RPMI7951 (cell line): ENCODE measurements at places on chromosomes 11 and 22.

DNA sequence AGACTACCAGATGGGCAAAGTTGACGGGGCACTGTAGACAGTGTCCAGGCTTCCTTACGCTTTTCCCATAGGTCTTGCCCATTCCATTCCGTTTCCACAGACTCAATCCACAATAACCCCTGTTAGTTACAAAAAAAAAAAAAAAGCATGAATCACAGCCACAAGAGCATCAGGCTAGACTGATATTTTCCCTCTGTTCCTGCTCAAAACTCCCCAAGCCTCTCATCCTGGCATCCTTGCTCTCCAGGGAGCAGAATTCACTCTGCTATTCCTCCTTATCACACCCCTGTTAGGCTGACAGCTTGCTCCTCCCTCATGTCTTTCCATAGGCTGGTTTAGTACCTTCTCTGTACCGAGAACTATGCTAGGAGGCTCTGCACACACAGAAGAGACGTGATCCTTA, 42.2 kb downstream of the TMEM123 start:
- peak; percentile 10 for DNase-seq

- no peak for DNase-seq
Observed at GRCh38 chr22:19124377-19124776, 2.2 kb upstream of the DGCR2 start.

GRCh38 chr11:46898396-46899095, 19.8 kb downstream of the LRP4 start:
- no peak for DNase-seq

DNA sequence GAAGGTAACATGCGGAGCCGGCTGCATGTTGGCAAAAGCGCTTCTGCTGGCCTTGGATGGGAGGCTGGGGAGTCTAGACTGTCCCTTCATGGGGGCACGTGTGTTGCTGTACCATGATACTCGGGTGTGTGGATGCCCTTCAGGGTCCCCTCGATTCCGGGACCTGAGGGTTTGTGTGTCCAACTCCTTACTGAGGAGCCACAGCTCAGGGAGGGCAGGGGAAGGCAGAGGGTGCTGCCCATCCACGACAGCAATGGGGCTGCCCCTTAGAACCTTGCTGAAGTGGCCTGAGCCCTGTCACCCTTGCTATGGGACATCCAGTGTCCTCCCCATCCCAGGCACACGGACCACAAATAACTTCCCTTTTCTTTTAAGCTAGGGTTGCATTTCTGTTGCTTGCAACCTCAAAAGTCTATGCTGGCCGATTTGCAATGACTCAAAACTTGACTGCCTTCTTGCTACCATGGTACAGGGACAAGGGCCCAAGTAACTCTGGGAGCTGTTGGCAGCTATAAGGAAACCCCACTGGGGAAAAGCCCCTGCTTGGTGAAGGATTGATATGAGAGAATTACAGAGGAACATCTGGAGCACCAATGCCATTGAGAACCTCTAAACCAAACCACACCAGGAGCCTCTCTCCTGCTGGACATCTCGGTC, 43.8 kb downstream of the RTL6 start:
- no peak for DNase-seq

DNA sequence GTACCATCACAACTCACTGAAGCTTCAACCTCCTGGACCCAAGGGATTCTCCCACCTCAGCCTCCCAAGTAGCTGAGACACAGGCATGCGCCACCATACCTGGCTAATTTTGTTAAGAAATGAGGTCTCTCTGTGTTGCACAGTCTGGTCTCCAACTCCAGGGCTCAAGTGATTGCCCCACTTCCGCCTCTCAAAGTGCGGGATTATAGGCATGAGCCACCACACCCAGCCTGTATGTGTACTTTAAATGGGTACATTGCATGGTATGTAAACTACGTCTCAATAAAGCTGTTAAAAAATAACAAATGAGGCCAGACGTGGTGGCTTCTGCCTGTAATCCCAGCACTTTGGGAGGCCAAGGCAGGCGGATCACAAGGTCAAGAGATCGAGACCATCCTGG, 36.2 kb upstream of the DDX6 start:
- DNase-seq, result no peak

DNA sequence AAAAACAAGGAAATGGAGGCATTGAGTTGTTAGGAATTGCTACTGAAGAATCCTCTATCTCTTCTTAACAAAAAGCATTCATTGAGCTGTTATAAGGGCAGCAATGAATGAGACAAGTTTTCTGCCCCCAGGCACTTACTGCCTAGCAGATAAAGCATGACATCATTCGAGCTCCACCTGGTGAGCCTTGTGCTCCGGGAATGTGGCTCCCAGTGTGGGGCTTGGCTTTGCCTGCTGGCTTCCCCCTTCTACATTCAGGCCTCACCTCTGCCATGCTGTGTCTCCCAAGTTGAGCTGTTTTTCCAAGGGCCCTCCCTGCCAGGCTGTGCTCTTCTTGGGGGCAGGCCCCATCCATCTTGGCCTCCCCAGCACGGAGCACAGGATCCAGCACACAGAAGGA, 56.9 kb upstream of the EIF3D start:
- DNase-seq, result peak; percentile 68

GRCh38 chr11:17528906-17529843, 15.0 kb downstream of the USH1C start:
- DNase-seq, result peak; percentile 9

DNA sequence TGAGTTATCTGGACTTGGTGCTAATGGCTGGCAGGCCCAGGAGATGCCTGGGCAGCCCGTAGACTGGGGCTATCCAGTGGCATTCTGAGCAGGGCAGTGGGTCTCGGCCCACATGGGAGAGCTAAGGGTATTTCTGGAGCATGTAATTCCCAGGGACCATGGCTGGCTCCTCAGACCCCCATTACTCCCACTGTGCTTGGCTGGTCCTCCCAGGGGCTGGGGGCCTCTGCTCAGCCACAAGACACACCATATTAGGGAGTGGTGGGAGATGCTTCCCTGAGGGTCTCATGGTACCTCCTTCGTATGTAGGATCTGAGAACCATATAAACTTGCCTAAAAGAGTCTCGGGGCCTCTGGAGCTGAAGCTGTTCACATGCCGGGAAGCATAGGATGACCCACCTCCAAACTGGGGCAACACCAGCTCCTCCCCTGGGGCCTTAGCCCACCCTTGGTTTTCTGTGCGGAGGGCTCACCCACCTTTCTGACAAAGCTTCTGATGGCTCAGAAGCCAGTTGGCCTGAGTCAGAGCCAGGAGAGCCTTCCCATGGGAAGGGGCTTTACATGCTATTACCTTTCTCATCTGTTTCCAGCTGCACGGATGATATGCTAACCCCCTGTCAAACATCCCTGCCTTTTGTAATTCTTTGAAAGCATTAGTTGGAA, 9.5 kb upstream of the FTH1 start:
- no peak for DNase-seq

GRCh38 chr11:102407901-102408300, 44.7 kb downstream of the TMEM123 start:
- no peak for DNase-seq
